Stimulated activated CD4-positive, alpha-beta T cell treated with anti-CD3 and anti-CD28 coated beads, Interleukin-15, amount 100 ng/mL, for 48 hours (primary cell): ENCODE measurements at places on chromosomes 3 and 15.

- no peak for DNase-seq
Observed at GRCh38 chr3:127777921-127778656, 44.2 kb downstream of the MGLL start.

- no peak for DNase-seq
Observed at GRCh38 chr3:2920103-2920502, 190.1 kb downstream of the IL5RA start.

DNA sequence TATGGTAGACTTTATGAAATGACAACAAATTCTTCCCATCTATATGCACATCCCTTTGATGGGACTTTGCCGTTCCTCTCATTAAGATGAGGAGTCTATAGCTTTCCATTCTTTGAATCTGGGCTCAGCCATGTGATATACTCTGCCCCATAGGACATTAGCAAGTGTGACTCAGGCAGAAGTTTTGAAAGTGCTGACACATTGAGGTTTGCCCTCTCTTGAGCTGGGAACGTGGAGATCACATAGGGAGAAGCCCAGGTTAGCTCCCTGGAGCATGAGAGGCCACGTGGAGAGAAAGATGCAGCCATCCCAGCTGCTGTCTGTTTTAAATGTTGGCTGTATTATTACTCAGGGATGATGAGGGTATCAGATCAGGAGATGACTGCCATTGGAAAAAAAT is 67.7 kb upstream of the OXTR start:
- no peak for DNase-seq

DNA sequence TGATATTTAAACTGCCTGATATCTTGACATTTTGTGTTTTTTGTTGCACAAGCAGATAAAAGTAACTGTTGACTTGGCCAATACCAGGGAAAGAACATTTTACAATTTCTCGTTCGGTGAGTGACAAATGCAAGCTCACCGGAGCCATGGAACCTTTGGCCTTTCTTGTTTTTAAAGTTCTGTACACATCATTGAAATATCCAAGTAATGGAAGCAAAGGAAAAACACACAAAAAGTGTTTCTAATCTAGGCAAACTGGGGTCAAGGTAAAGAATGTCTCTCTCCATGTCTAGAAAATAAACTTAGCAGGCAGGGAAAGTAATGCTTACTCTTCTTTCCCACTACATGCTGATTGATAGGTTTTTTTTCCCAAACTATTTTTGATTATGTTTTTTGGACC is 27.8 kb downstream of the SPTSSB start:
- no peak for DNase-seq

DNA sequence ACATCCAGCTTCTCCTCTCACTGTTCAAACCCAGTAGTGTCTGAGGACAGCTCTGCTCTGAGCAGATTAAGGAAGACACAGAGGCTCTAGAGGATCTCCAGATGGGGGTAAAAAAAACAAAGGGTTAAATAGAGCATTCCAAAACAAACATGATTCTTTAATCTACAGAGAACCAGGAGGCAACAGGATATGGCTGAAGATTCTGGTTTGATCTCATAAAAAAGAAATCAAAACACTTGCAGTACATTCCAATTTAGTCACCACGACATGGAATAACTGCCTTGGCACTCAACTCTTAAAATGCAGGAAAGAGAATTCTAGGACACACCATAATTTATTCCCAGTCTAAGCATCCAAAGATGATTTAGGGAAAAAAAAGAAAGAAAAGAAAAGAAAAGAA is 32.0 kb downstream of the TM4SF4 start:
- no peak for DNase-seq

DNA sequence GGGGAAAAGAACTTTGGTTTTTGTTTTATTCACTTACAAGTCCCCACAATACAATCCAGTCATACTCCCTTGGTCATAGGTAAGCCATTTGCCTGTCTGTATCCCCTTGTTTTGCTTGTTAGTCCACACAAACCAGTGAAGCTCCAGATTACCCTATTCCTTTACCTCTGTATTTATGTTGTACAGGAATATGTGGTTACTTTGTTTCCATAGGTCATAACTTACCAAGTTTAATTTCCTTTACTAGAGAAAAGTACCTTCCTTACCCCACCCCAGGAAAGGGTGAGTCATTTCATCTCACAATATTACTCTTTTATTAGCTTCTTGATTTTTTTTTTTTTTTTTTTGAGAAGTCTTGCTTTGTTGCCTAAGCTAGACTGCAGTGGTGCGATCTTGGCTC is 113.4 kb upstream of the LRRFIP2 start:
- DNase-seq = no peak

GRCh38 chr3:64863226-64864212 is 175.7 kb upstream of the ADAMTS9 start:
- no peak for DNase-seq

DNA sequence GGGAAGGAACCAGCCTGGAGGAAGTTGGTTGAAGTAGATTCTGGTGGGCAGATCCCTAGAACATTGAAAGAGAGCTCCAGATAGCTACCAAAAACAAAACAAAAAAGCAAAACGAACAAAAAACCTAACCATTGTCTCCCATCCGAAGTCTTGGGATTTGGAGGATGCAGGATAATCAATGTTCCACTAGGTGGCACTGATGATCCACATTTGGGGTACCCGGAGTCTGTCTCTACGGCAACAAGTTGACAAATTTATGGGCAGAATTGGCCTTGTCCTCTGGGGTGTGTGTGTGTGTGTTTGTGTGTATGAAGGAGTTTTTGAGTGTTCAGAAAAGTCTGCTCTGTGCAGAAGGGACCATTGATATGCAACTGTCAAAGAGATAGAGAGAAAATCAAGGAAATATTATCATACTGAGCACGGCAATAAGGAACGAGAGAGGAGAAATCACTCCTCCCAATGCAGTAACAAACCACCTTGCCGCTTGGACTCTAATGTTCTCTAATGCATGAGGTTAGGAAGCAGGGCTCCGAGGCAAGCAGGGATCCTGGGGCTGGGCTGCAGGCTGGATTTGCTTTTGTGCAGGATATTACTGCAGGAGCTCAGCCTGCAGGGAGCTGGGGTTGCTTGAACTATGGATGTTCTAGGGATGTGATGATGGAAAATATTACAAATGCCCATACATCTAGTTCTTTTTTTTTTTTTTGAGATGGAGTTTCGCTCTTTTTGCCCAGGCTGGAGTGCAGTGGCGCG is 59.8 kb upstream of the KLHL25 start:
- DNase-seq = peak; percentile 23

DNA sequence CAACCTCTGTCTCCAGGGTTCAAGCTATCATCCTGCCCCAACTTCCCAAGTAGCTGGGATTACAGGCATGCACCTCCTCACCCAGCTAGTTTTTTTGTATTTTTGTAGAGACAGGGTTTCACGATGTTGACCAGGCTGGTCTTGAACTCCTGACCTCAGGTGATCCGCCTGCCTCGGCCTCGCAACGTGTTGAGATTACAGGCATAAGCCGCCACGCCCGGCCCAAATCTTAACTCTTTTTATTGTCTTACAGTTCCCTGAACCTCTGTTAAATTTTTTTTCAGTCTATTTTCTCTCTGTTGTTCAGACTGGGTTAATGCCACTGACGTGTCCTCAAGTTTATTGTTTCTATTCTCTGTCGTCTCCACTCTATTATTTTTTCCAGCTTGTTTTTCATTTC is 115.8 kb upstream of the UBE3A start:
- no peak for DNase-seq

DNA sequence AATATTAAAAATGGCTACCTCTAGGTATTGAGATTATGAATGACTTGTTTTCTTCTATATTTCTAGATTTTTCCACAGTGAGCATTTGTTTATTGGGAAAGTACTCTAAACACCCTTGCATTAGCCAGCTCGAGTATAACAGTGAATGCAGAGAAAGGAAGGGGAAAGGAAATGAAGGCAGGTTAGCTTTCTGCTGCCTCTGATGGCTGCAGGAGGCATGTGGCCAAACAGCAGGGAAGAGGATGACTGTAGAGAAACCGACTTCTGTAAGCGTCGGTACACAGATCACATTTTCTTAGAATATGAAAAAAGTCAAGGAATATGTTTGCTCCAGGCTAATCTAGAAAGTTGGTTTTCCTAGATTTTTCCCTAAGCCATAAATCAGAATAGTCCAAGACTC is 19.8 kb downstream of the GNB5 start:
- DNase-seq = no peak

DNA sequence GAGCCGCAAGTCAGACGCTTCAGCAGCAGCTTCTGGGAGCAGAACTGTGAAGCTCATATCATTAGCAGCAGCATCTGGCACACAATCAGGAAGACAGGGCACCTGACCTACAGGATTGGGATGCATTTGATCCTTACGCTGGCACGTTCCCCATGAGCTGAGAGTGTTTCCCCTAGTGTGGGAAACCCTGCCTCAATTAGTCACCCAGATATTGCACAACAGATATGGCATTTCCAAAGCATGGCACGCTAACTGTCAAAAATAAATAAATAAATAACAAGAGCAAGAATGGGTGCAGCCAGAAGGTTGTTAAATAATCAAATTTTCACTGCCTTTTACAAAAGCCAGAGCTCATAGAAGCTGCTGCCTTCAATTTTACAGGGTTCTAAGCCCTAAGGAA is 189.6 kb upstream of the THBS1 start:
- DNase-seq = no peak

DNA sequence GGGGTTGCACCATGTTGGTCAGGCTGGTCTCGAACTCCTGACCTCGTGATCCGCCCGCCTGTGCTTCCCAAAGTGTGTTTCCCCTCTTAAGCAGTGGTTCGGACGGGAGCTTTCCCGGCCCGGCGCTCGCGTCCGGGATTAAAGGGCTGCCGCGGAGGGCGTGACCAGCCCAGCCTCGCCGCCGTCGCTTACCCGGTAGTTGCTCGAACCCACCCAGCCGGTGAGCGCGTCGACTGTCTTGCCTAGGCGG is 513 bp downstream of the CLASP2 start:
- DNase-seq = no peak

DNA sequence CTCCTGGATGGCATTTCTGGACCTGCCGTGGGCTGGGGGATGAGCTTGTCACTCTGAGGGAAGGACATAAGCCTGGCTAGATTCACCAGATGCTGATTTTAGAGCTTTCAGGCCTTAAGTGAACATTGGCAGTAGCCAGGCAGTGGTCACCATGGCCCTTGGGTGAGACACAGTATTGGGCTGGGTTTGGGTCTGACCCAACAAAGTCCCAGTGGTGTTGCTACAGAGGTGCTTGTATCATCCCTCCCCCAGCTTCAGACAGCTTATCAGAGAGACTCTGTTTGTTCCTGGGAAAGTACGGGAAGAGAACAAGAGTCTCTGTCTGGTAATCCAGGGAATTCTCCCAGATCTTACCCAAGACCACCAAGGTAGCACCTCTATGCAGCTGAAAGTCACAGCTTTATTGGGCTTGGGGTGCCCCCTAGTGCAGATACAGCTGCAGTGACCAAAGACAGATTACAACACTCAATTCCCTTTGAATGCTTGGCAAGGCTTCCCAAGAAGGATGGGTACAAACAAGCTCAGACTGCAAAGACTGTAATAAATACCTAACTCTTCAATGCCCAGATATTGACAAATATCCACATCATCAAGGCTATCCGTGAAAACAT is 9.8 kb upstream of the RUVBL1 start:
- no peak for DNase-seq

DNA sequence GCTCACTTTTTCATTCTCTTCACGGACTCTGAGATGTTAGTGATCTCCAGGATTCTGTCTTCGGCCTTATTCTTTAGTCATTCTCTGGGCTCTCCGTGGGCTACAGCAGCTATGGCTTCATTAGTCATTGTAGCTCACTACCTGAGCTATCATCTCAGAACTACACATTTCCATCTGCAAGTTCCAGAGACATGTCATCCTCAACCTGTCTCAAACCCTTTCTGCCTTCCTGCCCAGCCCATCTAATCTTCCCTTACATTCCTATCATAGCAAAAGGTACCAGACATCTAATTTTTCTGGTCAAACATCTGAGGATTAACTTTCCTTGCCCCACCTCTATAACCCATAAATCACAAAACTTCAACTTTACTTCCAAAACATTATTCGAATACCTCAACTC is 13.2 kb downstream of the TSPAN3 start:
- no peak for DNase-seq

DNA sequence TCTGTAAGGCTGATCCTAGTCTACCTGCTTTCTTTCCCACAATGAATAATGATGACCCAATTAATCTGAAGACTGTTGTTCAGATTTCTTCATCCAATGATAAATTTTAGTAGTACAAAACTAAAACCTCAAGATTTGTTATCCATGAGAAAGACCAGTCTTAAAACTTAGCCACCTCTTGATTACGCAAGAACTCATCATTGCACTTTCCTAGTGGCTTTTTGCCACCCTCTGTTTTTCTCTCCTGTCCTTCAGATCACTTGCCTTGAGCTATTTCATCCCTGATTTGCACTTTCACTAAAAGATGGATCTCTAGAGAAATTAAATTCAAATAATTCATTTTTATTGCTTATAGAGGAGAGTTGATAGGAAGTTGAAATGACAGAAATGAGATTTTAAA is 142.7 kb upstream of the RBMS3 start:
- no peak for DNase-seq

- no peak for DNase-seq
Observed at GRCh38 chr3:132256989-132257388, 60.2 kb upstream of the ACP3 start.

- no peak for DNase-seq
Observed at GRCh38 chr15:84937144-84937543, 44.5 kb upstream of the PDE8A start.

- DNase-seq = no peak
Observed at GRCh38 chr3:98784042-98784441, 20.9 kb downstream of the ST3GAL6 start.

GRCh38 chr15:75349851-75350588 is 3.2 kb downstream of the NEIL1 start:
- peak; percentile 58 for DNase-seq

DNA sequence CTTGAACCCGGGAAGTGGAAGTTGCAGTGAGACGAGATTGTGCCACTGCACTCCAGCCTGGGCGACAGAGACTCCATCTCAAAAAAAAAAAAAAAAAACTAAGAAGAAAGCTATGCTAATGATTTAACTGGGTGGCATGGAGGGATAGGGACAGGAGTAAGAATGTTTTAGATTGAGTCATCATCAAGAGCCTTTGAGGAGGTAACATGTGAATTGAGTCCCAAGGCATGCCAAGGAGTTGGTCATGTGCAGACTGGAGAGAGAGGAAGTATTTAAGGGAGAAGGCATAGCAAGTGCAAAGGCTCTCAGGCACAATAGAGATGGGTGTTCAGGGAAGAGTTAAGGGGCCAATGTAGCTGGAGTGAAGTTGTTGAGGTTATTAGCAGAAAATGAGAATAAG is 9.1 kb downstream of the BNC1 start:
- DNase-seq = no peak

DNA sequence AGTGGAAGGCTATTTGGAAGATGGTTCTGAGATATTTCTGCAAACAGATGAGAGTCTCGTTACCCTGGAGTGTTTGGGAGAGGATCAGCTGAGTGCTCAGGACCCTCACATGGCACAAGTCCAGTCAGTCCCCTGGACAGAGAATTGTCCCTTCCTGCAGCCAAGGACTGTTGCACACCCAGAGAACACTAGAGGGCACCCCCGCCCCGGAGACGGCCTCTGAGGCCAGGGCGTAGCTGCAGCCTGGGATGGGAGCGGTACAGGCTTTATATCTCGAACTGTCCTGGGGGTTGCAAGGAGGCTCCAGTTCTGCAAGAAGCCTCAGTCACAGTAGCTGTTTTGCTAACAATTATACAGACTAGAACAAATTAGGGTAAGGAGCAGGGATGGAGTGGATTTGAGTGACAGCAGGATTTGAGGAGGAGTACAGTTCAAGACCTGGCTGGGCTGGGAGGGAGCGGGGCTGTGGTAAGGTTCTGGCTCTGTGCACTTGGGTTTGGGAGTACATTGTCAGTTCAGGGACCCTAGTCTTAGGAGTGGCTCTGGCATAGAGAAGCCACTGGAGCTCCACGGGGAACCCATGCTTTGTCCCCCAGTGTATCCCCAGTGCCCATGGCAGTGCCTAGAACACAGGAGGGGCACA is 67.6 kb upstream of the HACD2 start:
- DNase-seq = no peak
